Muscle of arm (tissue), 14 donors: ENCODE measurements at places on chromosomes 6 and 20.

- no peak for DNase-seq
These were observed 244.0 kb downstream of the THBS2 start for GRCh38 chr6:169009628-169010027.

- DNase-seq: no peak
These were observed 75.4 kb downstream of the ANKEF1 start for GRCh38 chr20:10110151-10110550.

DNA sequence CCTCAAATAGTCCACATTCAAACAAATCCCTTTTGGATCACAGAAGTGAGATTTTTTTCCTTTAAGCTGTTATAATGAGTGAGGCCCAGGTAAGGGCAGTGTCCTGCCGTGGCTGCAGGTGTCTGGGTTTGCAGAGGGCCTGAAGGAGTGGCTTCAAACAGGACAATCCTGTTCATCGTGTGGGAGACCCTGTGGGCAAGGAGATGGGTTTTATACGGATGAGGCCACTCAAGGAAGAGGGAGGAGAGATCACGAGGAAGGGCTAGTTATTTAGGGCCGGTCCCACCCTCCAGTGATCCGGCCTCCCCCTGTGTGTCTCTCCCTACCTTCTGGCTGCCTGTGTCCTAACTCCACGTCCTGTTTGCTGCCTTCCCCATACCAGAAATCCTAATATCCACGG, 33.8 kb downstream of the PPP1R14C start:
- no peak for DNase-seq

- peak; percentile 25 for DNase-seq
These were observed 147.2 kb downstream of the VEGFA start for GRCh38 chr6:43916924-43917877.

DNA sequence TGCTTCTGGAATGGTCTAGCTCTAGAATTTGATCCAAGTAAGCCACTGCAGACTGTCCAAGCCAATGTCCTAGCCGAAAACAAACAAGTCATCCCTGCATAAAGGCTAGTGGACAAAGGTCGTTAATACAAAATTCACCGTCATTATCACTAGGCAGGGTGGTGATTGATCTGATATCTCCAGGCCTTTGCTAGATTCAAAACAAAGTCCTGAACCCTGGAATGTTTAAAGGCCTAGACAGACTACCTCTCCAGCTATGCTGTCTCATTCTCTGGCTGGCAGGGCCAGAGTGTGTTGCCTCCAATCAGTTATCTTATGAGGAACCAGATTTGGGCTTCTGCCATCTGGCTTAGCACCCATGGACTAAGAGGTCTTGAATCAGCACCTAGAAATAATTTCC, 38.3 kb downstream of the MAP7 start:
- no peak for DNase-seq

DNA sequence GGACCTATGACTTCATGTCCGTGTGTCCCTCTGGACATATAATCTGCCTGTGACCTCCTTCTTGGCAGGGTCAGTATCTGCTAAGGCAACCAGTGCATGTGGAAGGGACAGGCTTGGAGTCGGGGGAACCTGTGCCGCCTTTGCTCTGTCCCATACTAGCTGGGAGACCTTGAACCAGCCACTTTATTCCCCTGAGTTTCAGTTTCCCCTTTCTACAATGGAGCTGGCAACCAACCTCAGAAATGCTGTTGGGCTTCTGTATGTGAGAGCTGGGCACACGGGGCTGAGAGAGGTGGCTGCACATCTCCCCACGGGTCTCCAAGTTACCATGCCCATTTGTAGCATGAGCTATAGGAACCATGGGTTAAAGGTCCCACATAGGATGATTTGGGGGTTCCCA, 53.8 kb downstream of the CD40 start:
- no peak for DNase-seq

- no peak for DNase-seq
These were observed 30.3 kb upstream of the TMEM181 start for GRCh38 chr6:158529629-158530028.

DNA sequence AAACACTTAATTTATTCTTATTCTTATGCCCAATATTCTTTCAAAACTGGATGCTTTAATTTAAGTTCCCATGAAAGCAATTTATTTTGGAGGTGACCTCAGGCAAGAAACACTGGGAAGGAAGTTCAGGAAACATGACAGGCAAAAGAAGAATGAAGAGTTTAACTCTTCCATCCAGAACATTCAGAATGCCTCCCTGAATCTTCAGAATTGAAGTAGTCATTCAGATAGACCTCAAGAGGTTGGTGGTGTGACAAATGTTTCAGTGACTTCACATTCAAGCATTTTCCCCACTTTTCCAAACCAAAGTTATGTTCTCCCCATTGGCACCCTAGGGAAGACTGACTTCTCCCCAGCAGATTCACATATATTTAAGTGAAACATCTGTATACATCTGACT, 110.5 kb downstream of the HAO1 start:
- no peak for DNase-seq

GRCh38 chr6:152207915-152208714, 400.6 kb downstream of the ESR1 start:
- DNase-seq: no peak

GRCh38 chr20:19806806-19807190, 48.7 kb downstream of the RIN2 start:
- no peak for DNase-seq

- DNase-seq: no peak
These were observed 213.9 kb downstream of the SOD2 start for GRCh38 chr6:159479146-159479545.

GRCh38 chr20:47317127-47317895, 39.2 kb downstream of the ZMYND8 start:
- no peak for DNase-seq

- DNase-seq: no peak
These were observed 106.7 kb downstream of the SULF2 start for GRCh38 chr20:47678536-47678935.

DNA sequence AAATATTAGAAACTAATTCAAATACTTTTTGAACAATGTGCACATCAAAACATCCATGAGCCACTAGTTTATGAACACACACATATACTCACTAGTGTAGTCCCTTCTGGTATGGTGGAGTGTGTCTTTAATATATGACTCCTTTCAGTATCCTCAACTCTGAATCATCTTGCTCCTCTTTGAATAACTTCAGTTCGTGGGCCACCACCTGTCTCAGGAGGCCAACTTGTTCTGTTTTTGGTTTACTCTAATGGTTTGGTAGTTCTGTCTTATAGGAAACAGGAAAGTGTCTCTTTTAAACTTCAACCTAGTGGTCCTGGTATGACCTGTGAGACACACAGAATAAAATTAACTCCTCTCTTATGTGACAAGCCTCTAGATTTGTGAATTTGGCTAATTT, 55.6 kb downstream of the ZNF292 start:
- DNase-seq: no peak

DNA sequence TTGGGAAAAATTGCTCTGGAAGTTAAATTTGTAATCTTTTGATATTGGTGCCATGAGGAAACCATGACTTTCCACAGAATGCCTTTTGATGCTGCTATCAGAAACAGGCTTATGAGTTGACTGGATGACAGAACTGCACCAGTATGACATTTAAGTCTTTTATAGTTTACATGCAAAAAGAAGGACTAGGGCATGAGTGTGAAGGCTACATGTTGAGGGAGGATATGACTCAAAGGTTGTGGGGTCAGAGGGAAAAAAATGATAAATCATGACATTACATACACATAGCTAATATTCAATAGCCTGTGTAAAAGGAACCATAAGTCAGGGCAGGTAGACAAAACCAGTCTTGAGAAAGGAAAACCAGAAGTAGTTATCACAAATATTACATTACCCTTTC, 182.2 kb downstream of the COL12A1 start:
- DNase-seq: no peak

- no peak for DNase-seq
These were observed 62.4 kb upstream of the ARG1 start for GRCh38 chr6:131510591-131510990.

- DNase-seq: no peak
These were observed 100.9 kb downstream of the HFE start for GRCh38 chr6:26187981-26188635.

DNA sequence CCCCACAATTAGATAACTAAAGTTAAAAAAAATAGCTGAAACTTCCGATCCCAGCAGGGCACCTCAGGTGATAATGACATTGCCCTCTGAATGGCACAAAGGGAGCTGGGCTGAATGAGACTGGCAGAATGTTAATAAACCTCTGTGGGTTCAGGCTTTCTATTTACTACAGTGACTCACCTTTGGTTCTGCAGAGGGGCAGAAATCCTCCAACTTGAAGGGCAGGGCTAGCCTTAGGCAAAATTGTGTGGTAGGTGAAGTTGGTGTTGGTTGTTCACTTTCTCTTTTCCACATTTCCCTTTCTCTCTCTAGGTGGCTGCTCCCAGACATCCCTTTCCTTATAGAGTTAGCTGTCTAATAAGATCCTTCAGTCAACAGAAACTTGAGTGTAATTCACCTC, 625.2 kb downstream of the EPM2A start:
- no peak for DNase-seq

DNA sequence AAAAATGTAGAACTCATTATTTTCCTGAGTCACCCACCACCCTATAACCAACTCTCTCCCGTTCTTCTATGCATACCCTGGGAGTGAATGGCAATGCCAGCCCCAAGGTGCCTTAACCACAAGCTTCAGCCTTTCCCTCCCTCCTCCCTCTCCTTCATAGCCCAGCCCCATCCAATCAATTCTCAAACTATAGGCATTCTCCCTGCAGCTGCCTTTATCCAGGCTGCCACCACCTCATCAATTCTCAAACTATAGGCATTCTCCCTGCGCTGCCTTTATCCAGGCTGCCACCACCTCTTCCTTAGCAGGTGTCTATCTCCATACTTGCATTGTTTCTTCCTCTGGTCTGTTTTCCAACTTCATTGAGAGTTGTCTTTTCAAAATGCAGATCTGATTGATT, 77.1 kb downstream of the PLEKHG1 start:
- DNase-seq: no peak

- no peak for DNase-seq
These were observed 53.8 kb downstream of the PCNA start for GRCh38 chr20:5065879-5066383.

DNA sequence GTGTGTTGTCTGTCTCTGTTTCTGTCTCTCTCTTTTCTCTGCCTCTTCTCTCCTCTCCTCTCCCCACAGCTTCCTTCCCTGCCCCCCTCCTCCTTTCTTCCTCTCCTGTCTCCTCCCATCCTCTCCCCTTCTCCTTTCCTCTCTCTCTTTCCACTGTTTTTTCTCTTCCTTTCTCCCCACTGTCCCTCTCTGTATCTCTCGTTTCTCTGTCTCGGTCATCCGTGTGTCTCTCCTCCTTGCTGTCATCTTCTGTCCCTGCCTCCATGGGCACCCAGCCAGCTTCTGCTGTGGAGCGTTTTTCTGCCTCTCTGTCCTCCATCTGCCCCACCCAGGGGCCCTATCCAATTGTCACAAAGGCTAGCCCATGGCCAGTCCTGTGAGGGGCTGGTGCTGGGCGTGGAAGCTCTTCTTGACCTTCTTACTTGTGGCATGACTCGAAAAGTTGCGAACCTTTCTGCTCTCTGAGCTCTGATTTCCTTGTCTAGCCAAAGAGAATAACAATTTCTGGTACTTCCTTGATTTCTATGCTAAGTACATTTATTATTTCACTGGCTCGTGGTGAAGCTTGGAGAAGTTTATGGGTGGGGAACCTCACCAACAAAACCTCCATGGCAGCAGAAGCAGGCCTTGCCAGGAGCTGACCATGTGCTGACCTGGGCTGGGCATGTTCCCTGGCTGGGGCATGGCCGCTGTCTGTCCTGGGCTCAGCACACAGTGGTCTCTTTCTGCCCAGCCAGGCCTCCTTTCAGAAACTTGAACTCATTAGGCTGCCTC, 69.3 kb downstream of the CEBPB start:
- no peak for DNase-seq

DNA sequence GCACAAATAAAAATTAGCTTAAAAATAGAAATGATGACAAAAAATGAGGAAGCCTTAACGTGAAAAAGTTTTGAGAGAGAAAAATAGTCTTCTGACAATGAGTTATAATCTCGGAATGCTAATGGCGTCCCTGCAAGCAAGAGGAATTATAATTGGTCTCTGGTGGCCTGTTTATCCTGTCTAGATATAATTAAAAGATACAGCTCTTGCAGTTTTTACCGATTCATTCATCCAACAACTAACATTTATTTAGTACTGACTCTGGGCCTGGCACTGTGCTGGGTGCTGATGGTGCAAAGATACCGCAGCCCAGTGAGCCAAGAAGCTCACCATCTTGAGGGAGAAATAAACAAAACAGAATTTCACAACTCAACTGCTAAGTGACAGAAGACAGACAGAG, 31.6 kb upstream of the ANKRD60 start:
- DNase-seq: no peak

- no peak for DNase-seq
These were observed 40.2 kb upstream of the CD83 start for GRCh38 chr6:14077193-14077867.

DNA sequence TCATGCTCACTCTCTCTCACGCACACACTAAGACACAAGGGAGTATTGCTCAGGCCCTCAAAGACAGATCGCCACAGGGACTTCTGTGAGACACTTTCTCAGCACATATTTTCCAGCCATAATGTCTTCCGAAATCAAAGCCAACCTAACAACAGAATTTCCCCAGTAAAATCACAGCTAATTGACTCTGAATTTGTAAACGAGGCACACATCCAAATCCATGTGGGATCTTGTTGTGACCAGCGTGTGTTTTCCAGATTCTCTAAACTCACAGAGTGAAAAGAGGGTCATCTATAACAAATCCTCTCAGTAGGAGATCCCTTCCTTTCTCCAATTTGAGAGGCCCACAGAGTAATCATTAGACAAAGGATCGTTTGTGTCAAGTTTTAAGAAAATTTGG, 280.4 kb downstream of the PACRG start:
- no peak for DNase-seq

- DNase-seq: no peak
These were observed 42.2 kb upstream of the UST start for GRCh38 chr6:148704400-148705246.

- no peak for DNase-seq
These were observed 360.7 kb downstream of the NKAIN2 start for GRCh38 chr6:124164343-124164742.

- no peak for DNase-seq
These were observed 1142.8 kb upstream of the EYS start for GRCh38 chr6:66849843-66850242.

DNA sequence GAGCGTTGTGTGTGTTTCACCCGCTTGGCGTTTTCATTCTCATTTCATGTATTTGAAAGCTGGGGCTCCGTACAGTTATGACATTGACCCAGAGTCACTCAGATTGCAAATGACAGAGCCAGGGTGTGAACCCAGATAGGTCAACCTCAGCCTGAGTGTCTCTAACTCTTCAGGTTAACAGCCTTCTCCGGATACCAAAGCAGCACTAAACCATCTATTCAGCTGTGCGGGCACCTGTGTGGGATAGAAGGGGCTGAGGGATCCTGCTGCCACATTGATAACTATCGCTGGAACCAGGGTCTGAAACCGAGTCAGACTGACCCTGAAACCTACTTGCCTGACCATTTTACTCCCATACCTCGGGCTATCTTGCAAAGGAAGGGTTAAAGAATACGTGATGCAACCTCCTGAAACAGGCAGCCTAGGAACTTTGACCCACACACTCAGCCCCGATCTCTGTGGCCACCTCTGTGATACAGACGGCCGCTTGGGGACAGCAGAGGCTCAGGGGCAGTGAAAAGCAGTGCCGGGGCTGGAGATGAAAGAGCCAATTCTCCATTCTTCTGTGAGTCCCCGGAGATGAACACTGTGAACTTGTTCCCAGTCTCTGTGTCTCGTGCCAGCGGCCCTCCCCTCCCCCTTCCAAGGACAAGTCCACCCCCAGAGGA, 233.5 kb upstream of the QKI start:
- peak; percentile 46 for DNase-seq

GRCh38 chr6:35319346-35320030, 21.9 kb downstream of the DEF6 start:
- DNase-seq: no peak
